ENCODE measurements at places on chromosomes 2 and 18.

GRCh38 chr18:25592804-25593360 lies 240.9 kb upstream of the ZNF521 start:
- DNase-seq: no peak

- no peak for DNase-seq
Measured at GRCh38 chr2:73897240-73897583, 4.4 kb downstream of the ACTG2 start.

- no peak for DNase-seq
Measured at GRCh38 chr18:76545433-76546087, 50.5 kb upstream of the ZNF516 start.

- no peak for DNase-seq
Measured at GRCh38 chr2:187658952-187659525, 104.8 kb upstream of the TFPI start.

DNA sequence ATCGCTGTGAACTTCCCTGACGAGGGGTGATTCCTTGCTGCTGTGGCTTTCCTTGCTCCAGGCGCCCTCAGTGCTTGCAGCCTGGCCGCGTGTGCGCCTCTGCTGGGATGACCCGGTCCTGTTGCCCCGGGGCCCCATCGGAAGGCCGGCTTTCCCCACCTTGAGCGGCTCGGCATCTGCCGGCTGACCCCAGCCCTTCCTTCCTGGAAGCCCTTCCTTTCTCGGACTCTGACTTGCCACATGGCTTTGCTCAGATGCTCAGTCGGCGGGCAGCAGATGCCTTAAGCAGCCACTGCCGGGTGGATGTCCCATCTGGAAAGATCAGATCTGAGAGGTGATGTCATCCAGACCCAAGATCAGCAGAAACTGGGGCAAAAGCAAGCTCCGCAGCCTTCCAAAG lies 100.5 kb upstream of the ODC1 start:
- DNase-seq: no peak

DNA sequence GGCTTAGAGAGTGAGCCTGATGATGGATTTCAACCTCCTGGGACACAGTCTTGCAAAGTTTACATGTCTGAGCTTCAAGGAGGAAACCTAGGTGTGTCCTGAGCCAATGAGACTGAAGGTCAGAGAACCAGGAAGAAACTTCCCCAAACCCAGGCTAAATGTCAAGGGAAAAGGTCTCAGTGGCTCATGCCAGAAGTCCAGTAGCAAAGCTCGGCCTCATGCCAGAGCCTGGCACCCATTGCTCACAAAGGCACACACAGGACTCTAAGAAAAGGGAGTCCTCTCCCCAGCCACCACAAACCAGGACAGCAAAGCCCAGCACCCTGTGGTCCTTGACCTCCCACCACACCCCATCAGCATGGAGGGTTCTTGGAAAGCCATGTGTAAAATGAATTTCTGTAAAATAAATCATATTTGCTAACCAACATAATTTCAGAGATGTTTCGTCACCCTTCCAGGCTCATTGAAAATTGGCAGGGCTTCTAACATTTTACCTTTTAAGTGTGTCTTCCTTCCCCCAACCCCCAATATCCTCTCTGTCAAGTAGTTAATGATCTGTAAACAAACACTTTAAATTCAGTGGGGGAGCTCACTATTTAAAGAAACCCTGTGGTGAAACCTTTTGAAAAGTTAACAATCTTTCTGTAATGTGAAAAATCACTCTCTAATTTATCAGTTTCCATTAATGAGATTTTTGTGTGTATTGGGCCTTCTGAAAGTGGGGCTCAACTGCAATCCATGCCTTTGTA lies 77.1 kb downstream of the BCL11A start:
- DNase-seq: no peak

- DNase-seq: no peak
Measured at GRCh38 chr2:96962567-96963203, 23.7 kb downstream of the FAM178B start.

- DNase-seq: no peak
Measured at GRCh38 chr2:237483018-237483731, 3.9 kb upstream of the MLPH start.

GRCh38 chr18:64082054-64082453 lies 66.8 kb downstream of the LINC00305 start:
- no peak for DNase-seq

DNA sequence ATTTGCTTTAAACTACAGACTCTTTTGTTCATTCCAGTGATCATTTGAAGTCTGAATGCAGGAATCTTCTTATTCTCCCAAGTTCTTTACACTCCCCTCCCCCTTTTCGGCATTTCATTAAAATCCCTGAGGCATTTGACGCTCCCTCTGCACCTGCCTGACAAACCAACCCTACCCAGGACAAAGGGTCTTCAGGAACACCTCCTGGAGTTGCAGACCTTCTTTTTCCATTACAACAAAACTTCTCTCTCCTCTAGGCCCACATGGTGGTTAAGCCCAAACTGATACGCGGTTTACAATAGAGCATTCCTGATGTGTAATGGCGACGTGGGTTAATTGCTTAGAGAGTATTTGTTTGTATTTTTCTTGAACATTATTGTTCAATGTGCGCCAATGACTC lies 367.4 kb downstream of the FBXO15 start:
- DNase-seq: no peak

GRCh38 chr2:85710687-85711577 lies 16.8 kb downstream of the GNLY start:
- DNase-seq: no peak
